ENCODE measurements at places on chromosomes 6 and 20.

DNA sequence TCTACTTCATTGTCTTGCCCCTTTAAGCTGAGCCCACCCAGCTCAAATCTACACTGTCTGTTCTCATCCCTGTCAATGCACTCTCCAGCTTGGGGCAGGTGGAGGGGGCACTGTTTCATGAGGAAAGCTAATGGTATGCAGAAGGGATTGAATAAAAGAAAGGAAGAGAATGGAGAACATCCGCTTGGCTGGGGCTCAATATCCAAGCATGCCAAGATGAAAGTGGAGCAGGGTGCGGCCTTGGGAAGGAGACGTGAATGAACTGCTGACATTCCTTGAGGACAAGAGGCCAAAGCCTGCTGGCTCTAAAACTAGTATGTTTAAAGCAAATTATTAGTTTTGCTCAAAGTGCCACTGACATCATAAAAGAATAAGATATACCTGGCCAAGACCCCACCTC, 24.2 kb downstream of the AKAP12 start:
- DNase-seq, result no peak

DNA sequence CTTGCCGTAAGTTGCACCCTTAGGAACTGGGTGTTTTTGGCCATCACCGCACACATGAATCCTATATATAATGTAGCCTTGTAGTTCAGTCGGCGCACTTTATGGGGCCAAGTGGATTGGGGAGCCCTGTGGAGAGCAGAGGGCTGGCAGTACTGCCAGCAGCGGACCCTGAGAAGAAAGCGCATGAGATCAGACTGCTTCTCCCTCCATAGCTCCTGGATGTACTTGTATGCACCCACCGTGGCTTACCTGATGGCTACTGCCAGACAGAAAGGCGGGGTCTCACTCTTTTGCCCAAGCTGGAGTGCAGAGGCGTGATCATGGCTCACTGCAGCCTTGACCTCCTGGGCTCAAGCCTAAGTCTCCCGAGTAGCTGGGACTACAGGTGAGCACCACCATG, 32.8 kb upstream of the OVOL2 start:
- DNase-seq, result no peak

GRCh38 chr6:93555292-93555691, 135.9 kb upstream of the EPHA7 start:
- DNase-seq, result no peak

DNA sequence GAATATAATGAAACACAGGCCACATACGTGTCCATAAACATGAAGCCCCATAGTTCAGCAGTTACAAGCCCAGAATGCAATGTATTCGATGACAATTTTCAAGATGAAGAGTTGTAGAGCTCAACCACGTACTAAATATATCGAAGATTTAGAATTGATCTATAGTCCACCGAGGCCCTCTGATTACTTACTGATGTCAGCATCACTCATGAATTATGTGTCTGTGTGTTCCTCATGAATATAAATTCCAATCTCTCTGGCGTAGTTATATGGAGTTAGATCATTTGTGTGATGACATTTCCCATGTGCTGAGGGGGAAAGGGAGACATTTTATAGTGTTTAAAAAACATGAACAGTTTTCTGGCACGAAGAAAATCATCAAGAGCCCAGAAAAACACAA, 97.5 kb downstream of the PFDN4 start:
- DNase-seq, result no peak

DNA sequence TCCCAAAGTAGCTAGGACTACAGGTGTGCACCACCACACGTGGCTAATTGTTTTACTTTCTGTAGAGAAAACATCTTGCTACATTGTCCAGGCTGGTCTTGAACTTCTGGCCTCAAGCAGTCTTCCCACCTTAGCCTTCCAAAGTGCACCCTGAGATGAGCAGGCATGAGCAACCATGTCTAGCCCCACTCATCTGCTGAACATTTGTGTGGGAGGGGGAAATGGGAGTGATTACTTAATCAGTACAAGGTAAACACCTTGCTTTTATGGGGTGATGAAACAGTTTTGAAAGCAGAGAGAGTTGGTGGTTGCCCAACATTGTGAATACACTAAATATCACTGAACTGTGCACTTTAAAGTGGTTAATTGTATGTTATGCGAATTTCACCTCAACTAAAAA, 5.3 kb downstream of the APMAP start:
- no peak for DNase-seq
